GM23338 (cell line): ENCODE measurements at places on chromosomes 13 and 19.

GRCh38 chr19:31317570-31317969, 31.7 kb downstream of the TSHZ3 start:
- peak; percentile 39 for DNase-seq

- peak; percentile 58 for DNase-seq
Observed at GRCh38 chr19:24159707-24160106, 72.7 kb downstream of the ZNF254 start.

- no peak for DNase-seq
Observed at GRCh38 chr19:17406046-17406886, 836 bp upstream of the BST2 start.

- DNase-seq: peak; percentile 97
Observed at GRCh38 chr19:12774588-12775555, at the start of gene HOOK2. HOOK2 (minus strand) TSS chr19:12775552; CDS start chr19:12775449, 103 bp downstream.

DNA sequence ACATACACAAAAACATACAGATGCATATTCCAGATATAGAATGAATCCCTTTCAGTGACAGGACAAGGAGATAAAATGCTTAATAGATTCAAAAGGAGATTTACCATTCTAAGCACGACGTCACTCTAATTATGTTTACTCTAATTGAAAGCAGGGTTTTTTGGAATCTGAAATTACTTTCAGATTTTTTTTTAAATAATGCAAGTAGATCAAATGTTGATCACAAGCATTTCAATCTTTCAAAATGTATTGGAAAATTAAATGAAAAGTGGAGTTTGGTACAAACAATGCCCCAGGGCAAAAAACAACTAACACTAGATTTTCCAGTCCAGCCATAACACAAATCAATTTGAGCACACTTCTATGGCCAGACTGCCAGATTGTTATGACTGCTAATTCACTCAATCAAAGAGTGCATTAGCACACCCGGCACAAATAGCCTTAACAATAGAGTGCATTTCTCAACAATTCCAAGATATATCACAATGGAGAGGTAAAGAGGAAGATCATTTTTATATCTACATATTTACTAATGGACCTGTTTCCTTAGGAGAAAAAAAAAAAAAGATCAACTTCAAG, 4.3 kb upstream of the DACH1 start:
- no peak for DNase-seq

- no peak for DNase-seq
Observed at GRCh38 chr13:90673746-90674145, 673.7 kb upstream of the MIR17HG start.

DNA sequence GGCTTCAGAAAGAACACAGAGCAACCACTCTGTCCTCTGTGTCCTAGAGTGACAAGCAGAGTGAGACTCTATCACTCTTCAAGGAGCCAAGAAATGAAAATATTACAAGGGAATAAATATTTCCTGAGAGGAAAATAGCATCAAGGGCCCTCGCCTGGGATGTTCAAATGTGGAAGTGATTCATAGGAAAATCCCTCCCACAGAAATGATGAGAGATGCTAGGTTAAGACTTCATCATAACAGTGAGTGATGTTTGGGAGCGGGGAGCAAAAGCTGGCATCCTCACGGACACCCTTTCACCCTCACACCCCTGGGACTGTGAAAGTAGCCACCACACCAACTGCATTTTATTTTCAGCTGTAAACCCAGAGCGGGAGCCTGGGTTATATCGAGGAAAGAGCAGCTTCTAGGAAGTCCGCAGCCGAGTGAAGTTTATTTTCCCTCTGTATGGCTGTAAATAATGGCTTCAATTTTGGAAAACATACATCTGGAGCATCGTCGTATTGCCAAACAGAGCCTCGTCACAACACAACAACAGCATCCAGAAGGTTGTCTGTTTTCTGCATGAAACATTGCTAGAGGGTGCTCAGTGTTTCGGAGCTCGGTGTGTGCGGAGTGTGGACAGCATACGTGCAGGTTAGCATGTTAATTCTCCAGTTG, 54.8 kb downstream of the DLEU7 start:
- DNase-seq: no peak

DNA sequence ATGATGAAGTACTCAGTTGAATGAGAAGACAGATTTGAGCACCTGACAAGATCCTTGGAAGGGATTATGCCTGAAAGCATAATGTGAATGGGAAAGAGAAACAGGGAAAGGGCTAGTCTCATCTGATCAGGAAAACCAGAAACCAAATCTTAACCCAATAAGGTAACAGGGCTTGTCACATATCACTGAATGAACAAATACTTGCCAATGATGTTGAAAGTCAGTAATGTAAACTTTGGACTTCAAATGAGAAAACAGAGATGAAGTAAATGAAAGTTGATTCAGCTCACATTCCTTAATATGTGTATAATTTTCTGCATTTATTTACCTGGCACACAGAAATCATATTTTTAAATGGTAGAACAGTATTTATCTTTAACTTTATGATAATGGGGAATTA, 480.0 kb downstream of the KCTD12 start:
- no peak for DNase-seq

DNA sequence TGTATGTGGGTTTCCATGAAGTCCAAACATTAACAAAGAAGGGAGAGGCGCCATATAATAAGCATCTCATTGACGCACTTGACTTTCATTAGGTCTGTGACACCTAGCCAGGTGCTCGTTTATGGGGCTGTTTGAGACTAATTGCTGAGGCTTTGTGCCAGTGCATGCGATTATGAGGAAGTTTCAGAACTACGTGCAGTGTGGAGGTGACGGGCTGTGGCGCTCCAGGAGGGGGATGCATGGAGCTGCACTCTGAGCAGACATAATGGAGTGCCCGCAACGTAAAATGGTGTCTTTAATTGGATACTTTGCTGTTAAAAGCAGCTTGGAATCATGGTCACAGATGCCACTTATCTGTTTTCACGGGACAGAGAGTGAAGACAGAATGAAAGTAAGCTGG, 223.2 kb downstream of the FGF9 start:
- no peak for DNase-seq

DNA sequence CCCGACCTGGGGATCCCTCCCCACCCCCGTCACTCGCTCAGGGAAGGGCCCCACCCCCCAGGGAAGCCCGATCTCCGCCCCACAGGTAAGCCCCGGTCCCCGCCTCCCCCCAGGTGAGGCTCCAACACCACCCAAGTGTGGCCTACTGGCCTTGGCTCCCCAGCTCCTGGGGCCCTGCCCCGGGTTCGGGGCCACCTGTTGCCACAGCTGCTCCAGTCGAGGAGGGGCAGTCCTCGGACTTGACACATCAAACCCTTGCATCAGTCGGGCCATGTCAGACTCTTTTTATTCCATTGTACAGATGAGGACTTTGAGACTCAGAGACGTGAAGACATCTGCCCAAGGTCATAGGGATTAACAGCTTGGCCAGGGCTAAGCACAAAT, 512 bp downstream of the CC2D1A start:
- DNase-seq: peak; percentile 43

- no peak for DNase-seq
Observed at GRCh38 chr19:28134311-28134710, 1078.6 kb downstream of the UQCRFS1 start.

DNA sequence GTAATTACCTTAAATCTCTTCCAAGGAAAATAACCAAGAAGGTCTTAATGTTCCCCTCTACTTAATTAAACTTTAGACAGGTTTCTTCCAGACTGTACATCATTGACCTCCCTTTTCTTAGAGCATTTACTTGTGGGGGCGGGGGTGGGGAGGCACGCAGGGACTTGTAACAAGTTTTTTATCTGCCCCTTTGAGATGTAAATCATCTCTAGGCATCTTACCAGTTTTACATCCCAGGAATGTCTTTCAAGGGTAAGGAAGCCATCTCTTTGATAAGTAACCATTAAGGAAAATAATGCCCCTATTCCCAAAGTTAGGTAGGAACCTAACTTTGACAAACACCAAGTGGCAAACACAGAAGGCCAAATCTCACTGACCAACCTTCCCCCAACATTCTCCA, 528.6 kb downstream of the SUCLA2 start:
- peak; percentile 70 for DNase-seq

DNA sequence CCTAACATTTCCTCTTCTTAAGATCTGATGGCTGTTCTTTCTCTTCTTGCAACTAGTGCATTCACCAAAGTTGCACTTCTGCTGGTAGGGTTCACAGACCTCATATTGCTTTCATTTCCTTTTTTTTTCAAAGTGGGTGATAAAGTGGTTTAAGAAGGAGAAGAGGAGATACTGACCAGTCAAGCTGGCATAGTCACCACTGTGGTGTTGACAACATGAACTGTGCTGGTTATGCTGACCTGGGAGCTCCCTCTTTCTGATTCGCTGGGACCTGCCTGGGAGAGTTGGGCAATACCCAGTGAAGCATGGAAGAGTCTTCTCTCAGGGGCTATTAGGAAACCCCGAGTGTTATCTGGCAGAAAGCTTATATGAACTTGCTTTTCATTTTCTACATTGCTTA, 222.9 kb downstream of the SLITRK5 start:
- no peak for DNase-seq

- peak; percentile 68 for DNase-seq
Observed at GRCh38 chr13:54373211-54373610, 1344.6 kb downstream of the OLFM4 start.

DNA sequence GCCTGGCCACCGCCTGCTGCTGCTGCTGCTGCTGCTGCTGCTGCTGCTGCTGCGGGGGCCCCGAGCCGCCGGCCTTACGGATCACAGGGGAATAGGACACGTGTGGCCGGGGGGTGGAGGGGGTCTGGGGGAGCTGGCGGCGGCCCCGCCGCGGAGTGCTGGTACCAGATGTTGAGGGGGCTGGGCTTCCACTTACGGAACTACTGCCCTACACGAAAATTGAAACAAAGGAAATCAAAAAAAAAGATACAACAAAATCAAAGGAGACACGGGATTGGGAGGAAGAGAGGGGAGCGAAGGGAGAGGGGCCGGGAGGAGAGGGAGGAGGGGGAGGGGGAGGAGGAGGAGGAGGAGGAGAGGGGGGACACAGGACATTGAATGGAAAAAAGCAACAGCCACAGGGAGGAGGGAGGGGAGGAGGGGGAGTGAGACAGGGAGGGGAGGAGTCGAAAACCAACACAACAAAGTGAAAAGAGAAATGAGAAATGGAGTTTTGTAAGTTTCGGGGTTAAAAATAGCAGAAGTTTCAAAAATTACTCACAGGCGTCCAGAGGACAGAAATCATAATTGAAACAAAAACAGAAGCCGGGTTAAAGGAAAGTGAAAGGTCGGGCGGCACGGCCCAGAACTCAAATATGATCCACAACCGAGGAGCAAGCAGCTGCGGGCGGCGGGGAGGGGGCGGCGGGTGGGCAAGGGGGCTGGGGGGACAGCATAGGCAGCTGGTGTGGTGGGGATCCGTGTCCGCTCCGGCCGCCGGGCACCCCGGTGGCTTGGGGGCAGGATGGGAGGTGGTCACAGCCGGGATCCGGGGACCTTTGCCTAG, 57.8 kb downstream of the IER2 start:
- DNase-seq: no peak

- DNase-seq: no peak
Observed at GRCh38 chr13:110758195-110758805, 44.8 kb downstream of the ING1 start.

GRCh38 chr19:7742991-7743390, 4.3 kb downstream of the CD209 start:
- no peak for DNase-seq

DNA sequence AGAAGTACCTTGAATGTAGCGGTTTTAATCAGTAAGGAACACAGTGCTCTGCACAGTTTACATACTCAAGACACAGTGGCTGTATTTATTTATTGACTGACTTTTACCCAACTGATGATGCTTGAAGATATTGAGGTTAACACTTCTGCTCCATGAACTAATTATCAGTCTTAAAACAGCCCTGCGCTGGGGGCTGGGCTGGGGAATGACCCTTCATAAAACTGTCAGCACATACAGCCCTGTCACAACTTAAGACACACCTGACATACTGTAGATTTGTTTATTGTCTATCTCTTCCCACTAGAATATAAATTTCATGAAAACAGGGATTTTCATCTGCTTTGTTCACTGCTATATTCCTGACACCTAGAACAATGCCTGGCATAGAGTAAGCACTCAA, 10.8 kb downstream of the NEK5 start:
- no peak for DNase-seq

DNA sequence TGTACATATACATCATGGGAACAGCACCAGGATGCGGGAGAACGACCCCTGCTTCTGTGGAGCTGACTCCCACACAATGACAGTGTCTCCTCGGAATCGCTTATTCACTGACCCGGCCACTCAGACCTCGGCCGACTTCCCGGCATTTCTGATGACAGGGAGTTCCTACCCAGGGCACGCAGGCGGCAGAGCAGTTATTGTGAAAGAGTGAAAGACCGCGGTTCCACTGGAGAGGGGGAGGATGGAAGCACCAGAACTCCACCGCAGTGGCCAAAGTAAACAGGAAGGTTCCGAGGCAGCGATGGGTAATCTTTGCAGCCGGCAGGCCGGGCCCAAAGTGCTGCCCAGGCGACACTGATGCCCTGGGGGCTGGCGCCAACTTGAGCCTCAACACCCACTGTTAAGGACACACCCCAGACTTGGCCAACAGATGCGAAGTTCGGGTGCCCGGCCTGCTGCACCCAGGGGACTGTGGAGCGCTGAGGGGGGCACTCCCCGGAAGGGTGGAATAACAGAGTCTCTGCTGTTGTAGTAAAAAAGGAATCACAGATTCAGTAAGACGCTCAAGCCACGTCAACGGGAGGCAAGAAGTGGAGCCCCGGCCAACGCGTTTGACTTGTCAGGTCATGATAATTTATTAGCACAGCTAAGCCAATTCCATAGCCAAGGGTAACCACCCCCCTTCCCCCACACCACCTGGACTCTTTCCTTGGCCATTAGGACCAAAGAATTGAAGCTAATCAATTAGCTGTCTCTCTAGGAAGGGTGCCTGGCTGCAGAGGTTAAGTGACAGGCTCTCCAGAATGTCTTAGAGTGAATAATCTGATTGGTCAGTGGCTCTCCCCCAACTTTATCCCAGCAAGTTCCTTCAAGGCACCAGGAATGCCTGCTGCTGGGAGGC, 5.8 kb downstream of the MLLT1 start:
- DNase-seq: no peak

DNA sequence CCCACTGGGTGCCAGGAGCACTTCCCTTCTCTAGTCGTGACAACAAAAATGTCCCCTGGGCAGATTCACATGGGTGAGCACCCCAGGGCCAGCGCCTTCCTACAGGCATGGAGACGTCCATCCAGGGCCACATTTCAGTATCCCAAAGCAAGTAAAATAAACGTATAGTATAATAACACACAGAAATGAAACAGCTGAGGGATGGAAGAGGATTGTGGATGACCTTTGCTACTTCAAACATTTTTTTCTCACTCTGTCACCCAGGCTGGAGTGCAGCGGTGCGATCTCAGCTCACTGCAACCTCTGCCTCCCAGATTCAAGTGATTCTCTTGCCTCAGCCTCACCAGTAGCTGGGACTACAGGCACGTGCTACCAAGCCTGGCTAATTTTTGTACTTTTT, 28.2 kb downstream of the CILP2 start:
- no peak for DNase-seq

GRCh38 chr13:99086267-99087097, 108.6 kb upstream of the DOCK9 start:
- peak; percentile 62 for DNase-seq

DNA sequence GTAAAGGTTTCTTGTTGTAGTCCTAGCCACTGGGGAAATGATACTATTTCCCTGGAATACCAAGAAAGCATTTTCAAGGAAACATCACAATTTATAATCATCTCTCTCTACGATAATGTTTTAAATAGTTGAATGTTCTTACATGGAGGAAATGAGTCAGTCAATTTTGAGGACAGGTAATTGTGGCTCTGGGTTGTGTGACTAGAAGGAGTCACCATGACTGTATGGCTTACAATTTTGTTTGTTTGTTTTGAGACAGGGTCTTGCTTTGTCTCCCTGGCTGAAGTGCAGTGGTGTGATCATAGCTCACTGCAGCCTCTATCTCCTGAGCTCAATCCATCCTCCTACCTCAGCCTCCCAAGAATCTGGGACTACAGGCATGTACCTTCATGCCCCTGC, 47.4 kb downstream of the COG3 start:
- no peak for DNase-seq
